Stimulated activated CD4-positive, alpha-beta T cell treated with anti-CD3 and anti-CD28 coated beads, Interleukin-4, amount 100 ng/mL, for 48 hours (primary cell): ENCODE measurements at places on chromosomes 13 and 19.

DNA sequence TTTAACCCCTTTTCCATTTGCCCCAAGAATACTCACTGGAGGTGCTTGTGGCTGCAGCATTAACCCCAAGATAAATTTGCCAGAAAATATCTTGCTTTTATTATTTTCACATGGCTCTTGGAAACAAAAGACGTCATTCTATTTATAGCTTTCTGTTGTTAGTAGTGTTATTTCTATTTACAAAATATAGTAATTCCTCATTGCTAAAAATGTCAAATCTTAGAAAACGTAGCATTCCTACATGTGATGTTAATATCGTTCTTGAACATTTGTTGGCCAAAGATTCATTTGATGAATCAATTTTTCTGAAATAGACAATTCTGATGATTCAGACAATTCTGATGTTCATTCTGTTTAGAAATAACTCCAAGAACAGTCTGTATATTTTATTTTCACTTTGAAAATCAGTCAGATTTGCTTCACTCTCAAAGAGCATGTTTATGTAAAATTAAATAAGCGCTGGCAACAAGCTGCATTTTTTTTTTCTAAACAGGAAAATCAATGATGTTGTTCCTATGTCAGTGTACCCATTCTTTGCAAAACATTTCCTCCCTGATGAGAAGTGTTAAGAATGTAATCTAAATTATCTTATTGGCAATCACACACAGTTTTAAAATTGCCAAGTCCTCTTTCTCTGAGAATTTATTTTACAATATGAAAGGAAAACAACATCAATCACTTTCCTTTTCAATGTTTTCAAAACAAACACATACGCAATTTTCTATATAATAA lies 334.0 kb downstream of the KCTD12 start:
- no peak for DNase-seq

DNA sequence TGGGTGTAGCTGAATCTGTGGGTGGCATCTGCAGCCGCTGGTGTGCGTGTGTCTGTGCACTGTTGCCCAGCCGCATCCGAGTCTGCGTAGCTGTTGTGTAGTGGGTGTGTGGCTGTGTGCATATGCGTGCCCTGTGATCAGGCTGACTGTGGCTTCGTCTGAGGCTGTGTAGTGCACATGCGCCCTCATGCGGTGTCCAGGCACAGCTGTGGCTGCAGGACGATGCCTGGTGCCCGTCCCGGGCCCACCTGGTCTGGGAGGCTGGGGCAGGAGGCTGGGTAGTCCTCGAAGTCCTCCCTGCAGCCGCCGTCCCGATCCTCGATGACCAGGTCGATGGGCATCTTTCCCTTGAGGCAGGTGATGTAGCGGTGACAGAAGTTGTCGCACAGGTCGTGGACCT lies 4.9 kb downstream of the MEIS3 start:
- no peak for DNase-seq

DNA sequence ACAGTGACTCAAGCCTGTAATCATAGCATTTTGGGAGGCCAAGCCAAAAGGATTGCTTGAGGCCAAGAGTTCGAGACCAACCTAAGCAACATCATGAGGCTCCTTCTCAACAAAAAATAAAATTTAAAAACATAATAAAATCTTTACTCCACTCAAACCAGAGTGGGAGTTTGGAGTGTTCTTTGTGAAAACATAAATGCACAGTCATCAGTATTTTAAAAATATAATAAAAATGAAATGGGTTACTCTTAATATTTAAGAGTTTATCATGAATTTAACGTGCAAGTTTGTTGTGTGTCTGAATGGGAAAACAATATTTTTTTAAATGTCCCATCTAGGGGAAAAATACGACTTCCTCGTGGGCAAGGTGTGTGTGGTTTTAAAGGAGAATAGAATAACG lies 78.6 kb upstream of the STARD13 start:
- DNase-seq, result no peak

DNA sequence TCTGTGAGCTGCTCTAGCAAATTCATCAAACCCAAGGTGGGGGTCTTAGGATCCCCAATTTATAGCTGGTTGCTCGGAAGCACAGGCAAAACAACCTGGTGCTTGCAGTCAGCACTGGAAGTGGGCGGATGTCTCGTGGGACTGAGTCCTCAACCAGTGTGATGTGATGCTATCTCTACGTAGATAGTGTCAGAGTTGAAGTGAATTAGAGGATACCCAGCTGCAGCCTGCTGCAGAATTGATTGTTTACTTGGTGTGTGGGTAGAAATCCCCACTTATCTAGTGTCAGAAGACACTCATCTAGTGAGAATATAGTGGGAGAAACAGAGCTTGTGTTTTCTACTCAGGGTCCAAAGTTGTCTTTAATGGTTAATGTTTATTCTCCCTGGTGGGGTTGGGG lies 63.3 kb downstream of the CBY2 start:
- DNase-seq, result no peak

- no peak for DNase-seq
These were observed 569.7 kb downstream of the PCDH9 start for GRCh38 chr13:66660468-66660813.

DNA sequence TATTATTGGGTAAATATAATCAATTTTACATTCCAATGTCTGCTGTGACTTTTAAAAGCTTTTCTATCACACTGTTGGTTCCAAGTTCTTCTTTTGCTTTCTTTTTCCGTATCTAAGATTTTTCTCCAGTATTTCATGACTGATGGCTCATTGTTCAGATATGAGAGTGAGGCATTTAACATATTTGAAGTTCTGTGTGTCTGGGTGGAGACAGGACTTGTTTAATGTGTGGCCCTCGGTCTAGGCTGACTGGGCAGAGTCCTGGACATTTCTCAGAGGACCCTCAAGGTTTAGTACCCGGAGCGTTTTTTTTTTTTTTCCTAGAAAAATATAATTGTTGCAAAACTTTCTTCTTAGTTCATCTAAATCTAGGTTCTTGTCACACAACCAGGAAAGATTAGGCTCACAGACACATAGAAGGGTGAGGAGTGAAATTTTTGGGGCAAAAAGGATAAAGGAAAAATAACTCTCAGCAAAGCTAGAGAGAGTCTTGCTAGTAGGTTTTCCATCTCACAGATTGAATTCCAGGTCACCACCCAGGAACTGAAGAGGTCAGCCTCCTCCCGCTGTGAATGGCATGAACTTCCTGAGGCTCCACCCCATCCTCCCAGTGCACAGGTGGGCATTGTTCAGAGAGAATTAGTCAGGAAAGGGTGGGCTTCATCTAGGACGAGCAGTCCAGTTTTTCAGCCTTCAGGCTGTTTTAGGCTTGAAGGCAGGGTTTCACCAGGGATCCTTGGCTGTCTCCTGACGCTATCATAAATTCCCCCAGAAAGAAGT lies 1002.4 kb upstream of the PCDH9 start:
- no peak for DNase-seq

DNA sequence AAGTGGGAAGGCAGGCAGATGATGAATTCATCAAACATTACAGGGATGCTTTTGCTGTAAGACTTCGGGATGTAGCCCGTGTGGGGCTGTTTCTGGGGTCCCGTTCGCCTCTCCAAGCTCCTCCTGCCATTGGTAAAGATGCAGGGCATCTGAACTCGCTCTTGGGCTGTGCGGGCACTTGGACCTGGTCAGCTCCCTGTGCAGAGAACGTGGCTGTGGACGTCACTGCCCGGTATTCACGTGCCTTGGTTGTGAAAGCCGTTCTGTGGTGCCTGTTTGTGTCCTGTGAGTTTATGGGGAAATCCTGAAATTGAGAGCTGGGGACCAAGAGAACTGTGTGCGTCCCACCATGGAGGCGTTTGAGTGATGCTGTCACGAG lies 5.4 kb downstream of the TFDP1 start:
- no peak for DNase-seq

DNA sequence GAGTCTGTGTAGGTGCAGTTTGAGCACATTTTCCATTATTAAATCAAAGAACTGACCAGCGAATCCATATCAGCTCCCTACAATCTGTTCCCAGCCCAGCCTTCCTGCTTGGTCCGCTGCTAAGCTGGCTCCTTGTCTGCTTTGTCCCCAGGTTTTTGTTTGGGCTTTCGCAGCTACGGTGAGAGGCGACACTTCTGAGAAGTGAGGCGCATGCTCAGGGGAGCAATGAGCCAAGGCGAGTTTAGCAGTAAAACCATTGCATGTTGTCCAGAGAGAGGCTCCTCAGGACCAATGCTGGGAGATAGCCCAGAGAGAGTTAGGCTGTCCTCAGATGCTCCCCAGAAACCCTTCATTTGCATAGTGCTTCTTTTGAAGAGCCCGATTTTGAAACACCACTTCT lies 162.0 kb downstream of the ITGBL1 start:
- no peak for DNase-seq
